ENCODE measurements at places on chromosomes 1 and 21. TPM values are rescaled to one million over a fixed set of nuclear protein-coding genes. Genes with fewer than 3 reads are reported as not detected.

The PTPN22 gene
- polyA plus RNA-seq: 0.10 TPM

GRCh38 chr1:1470626-1471388 is 758 bp upstream of the ATAD3B start:
- no peak for DNase-seq

DNA sequence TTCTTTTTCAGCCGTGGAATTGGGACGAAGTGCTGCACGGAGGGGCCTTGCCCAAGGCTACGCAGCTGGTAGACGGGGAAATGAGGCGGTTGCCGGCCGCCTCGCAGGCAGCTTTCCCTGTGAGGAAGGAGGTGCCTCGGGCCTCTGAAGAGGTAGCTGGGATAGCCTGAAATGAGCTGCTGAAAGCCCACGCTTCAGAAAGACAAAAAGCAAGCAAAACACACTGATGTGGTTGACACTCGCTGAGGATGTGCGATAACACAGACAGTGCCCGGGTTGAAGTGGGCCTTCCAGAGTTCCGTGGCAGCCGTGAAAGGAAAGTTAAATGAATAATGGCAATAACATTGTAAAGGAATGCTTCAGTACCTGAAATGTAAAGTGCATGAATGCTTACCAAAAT is 47.2 kb downstream of the S1PR1 start:
- no peak for DNase-seq

DNA sequence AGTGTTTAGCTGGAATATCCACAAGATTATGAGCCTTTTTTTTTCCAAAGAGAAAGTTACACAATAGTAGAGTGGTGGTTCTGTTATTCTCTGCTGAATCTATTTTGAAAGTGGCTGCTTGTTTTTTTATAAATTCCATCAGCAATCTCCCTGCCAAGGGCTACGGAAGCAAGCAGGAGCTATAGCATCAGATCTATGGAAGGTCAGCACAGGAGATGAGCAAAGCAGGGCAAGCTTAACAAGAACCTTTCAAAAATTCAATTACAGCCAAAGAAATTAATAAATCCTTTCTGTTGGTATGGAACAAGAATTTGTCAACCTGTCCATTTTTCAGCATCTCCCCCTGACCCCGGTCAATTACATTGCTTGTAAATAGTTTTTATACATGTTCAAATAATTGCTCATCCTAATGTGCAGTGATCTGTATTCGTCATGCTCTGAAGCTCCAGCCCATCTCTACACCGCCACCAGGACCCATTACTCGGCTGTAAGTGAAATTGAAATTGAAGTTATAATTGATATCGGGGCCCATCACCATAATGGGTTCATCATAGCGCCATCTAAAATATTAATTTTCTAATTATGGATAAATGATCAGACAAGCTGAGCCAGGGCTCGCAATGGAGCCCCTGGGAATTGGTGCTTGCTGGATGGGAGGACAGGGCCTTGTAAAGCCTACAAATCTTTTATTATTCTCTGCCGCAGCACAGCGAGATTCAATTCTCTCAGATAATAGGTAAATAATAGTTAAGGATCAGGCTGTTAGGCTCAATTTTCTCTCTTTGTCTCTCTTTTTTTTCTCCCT is 215.1 kb downstream of the ATG4C start:
- no peak for DNase-seq

Data from psoas muscle (tissue), 8 donors.